ENCODE measurements at places on chromosomes 6 and 20. TPM values are rescaled to one million over a fixed set of nuclear protein-coding genes. Genes with fewer than 3 reads are reported as not detected.

- no peak for DNase-seq
These were observed 381.8 kb downstream of the CDKAL1 start for GRCh38 chr6:20916086-20916485.

SLC22A3 gene
- 49.4 TPM for total RNA-seq

- DNase-seq: peak; percentile 83
These were observed at the start of the genes DUSP15 and TTLL9 for GRCh38 chr20:31869942-31870725. Gene DUSP15, minus strand, starts transcription at chr20:31870527. Its CDS starts 190 bp downstream, at chr20:31870337. Gene TTLL9, plus strand, starts transcription at chr20:31870634. Its CDS starts 493 bp downstream, at chr20:31871127.

- DNase-seq: no peak
These were observed 184.7 kb downstream of the HDGFL1 start for GRCh38 chr6:22754061-22754460.

- DNase-seq: no peak
These were observed 52.8 kb downstream of the MAP3K5 start for GRCh38 chr6:136739501-136739900.

GRCh38 chr20:42074944-42075343, 456.8 kb upstream of the CHD6 start:
- no peak for DNase-seq

- DNase-seq: peak; percentile 19
These were observed 915 bp downstream of the PRRC2A start for GRCh38 chr6:31621320-31621939.

GRCh38 chr20:32971703-32972161, 32.5 kb downstream of the SUN5 start:
- DNase-seq: no peak

DNA sequence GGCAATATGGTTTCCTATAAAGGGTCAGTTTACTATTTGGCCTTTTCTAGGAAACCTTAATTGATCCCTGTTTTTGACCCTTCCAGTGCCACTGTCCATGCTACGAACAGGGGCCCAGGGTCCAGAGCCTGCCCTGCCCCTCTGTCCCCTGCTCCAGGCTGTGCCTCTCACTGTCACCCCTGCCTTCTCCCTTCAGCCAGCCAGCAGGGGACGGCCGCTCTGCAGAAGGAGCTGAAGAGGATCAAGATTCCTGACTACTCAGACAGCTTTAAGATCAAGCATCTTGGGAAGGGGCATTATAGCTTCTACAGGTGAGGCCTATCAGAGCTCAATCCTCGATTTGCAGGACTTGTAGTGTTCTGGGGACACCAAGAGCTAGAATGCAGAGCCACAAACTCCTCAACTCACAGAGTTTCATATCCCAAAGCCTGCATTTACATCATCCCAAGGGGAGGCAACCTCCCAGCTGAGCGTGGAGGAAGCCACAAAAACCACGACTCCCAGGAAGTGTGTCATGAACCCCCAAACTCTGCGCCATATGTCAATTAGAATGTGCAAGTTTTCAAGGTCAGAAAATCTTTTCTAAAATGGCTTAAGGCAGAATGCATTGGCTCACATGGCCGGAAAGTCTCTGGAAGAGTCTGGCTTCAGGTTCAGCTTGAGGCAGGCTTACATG, 3.6 kb downstream of the BPI start:
- no peak for DNase-seq

- no peak for DNase-seq
These were observed 60.9 kb upstream of the CD93 start for GRCh38 chr20:23146857-23147637.

CDH4 gene
- total RNA-seq: 5.8 TPM

SYTL3 gene
- 4.2 TPM for total RNA-seq

All from spinal cord (tissue), 10 donors.